Peyer's patch (tissue), 4 donors: ENCODE measurements at places on chromosomes 4 and X.

- DNase-seq = no peak
Measured at GRCh38 chr4:113627321-113627720, 134.2 kb downstream of the CAMK2D start.

- no peak for DNase-seq
Measured at GRCh38 chrX:50697691-50698090, 116.3 kb downstream of the SHROOM4 start.

- no peak for DNase-seq
Measured at GRCh38 chrX:155127465-155127864, 56.2 kb downstream of the BRCC3 start.

DNA sequence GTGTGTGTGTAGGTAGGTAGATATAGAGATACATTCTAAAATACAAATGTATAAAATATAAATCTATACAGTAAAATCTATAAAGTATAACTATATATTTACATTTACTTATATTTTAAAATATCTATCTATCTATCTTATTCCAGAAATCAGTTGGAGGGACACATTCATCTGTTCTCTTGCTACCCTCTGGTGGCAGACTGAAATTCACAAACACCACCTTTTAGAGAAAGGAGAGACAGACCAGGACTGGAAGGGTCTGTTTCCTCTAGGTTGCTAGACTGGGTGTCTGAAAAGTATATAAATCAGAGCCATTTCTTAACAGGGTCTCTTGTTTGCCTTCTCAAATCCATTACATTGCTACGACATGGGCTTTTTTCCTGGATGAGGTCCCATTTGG is 343.0 kb downstream of the OPHN1 start:
- no peak for DNase-seq

DNA sequence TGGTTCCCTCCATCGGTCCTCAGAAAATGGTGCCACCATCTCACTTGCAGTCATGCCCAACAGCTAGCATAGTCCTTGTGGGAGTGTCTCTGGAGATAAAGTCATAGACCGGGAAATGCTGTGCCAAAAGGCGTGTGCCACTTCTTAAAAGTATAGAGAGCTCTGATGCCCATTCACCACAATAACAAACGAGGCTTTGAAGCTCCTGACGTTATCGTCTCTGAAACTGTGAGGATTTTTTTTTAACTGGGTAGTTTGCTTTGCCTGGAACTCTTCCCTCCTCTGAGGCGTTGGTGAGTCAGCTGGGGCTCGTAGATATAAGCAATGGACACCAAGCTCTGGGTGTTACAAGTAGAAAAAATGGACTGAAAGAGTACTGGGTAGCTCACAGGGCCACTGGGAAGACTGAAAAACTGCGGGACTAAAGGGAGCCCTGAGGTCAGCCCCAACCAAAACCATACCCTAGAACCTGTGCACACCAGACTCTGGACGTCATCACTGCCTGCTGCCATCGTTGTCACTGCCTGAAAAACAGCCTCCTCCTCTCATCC is 89.4 kb upstream of the TRIM2 start:
- DNase-seq = no peak

DNA sequence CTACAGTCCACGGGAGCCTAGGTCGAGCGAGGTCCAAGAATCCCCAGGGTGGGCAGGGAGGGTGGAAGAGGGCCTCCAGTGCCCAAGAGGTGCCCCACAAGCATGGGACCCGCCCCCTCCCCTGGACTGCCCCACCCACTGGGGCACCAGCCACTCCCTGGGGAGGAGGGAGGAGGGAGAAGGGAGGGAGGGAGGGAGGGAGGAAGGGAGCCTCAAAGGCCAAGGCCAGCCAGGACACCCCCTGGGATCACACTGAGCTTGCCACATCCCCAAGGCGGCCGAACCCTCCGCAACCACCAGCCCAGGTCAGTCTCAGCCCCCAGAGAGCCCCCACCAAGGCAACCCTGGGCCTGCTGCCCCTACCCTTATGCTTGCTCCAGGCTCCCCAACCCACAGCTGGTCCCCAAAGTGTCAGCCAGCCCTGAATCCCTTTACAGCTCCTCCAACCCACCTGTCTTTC is at the start of gene GATA1:
GATA1 (plus strand) TSS at position 250 of the 460 bp plus-strand sequence. CDS start 4,520 bp downstream, outside the sequence.
- DNase-seq = no peak

DNA sequence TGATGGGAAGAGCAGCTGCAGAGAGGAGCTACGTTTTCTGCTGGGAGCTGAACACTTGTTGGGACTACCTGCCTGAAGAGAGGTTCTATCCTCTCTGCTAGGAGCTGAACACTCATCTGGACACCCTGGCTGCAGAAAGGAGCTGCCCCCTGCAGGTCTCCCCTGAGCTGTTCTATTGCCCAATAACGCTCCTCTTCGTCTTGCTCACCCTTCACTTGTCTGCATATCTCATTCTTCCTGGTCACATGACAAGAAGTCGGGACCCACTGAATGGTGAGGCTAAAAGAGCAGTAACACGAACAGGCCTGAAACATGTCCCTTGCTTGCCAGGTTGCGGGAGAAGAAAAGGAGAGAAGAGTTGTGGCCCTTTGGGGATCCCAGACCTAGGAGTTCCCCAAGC is 27.8 kb downstream of the NAA11 start:
- no peak for DNase-seq

DNA sequence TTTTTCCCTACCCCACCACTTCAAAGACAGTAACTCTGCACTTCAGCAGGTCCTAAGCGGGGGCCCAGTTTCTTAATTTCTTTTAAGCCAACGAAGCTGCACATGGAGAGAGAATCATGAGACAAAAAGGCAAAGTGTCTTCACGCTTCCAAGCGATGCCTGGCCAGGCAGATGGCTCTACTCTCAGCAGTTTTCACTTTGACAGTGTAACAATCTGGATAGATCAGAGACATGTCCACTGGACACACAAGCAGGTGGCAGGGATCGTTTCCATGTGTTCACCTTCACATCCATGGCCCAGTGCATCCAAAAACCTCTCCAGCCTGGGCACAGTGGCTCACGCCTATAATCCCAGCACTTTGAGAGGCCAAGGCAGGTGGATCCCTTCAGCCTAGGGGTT is 27.8 kb downstream of the PPP2R2C start:
- no peak for DNase-seq
